ENCODE measurements at places on chromosomes 1 and 21.

- no peak for DNase-seq
Measured at GRCh38 chr1:2506007-2506860, 20.2 kb downstream of the PANK4 start.

DNA sequence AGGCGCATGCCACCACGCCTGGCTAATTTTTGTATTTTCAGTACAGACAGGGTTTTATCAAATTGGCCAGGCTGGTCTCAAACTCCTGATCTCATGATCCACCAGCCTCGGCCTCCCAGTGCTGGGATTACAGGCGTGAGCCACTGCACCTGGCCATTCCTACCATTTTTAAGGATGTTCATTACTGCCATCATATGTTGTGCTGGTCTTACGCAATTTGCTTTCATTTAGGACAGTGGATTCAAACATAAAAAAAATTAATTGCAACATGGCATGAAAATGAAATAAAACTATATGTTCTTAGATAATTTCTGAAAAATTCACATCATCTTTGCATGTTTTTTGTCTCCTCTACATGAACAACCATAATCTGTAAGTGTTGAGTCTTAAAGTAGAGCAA is 527.7 kb downstream of the LTN1 start:
- DNase-seq = no peak

DNA sequence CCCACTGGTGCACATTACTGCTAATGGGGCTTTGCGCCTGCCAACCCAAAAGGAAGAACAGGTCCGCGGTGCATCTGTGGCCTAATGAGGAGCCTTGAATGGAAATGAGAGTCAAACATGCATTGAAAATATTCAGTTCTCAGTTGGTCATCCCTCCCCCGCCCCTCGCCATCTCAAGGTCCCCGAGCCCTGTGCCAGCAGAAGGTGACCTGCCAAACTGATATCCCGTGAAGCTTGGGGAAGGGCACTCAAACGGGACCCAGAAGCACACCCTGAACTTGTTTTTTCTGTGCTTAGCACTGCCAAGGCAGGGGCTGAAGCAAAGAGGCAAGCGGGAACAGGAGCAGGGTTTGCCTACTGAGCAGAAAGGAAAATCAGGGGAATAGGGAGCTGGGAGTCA is 67.9 kb upstream of the ZNF648 start:
- no peak for DNase-seq

DNA sequence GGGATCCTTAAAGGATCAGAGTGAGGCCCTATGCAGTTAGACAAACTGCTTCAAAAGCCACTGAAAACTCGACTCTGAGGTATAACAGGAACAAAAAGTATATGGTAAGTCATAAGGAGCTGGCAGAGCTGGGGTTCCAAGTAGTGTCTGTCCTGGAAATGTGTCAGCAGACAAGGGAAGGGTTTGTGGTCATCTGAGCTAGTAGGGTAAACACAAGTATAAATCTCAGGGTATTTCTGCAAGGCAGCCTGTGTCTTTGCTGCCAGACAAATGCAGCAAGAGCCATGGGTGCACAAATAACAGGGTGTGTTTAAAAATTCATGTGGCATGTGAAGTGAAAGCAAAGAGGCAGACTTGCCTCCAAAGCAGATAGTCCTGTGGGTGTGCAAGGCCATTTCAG is 759.0 kb upstream of the ADAMTS5 start:
- no peak for DNase-seq

DNA sequence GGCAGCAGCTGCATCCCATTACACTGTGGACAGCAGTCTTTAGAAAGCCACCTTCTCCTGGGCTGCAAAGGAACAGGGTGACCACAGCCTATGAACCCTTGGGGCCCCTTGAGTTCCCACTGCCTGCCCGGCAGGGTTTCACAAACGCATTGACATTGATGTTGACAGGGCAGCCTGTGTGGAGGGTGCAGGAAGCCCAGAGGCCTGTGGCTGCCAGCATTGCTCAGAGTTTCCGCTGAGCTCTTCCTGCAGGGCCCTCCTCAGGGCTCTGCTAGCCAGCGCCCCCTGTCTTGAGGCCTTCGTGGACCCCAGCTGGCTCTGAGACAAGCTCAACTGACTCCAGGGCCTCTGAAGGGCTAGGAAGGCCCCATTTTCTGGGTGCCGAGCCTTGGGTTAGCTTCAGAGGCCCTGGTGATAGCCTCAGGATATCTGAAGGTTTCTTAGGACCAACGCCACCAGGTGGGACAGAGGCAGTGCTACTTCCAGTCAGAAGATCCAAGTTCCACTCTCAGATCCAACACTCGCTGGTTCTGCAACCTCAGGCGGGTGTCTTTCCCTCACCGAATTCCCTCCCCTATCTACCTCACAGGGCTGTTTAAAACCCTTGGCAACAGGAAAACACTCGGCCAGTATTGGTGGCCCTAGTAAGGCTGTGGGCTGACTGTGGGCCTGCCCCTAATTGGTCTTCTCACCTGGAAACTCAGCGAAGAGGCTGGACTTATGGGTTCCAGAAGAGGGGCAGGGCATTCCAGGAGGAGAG is 27.2 kb upstream of the EPS8L3 start:
- DNase-seq = peak; percentile 90

DNA sequence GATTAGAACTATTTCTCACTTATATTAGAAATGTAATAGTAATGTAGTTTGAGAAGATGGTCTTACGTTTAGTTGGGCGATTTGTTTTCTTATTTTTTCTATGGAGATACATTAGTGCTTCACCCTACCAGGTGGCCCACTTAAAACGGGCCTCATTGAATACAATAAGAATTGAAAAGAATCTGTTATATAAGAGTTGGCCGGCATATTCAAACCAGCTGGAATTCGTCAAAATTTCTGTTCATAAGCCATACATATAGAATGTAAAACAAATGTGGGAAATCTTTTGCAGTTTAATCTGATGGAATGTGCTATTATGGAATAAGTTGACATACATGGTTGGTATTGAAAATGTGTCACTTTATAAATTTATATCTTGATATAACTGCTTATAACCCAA is 96.4 kb upstream of the C1orf105 start:
- DNase-seq = no peak

DNA sequence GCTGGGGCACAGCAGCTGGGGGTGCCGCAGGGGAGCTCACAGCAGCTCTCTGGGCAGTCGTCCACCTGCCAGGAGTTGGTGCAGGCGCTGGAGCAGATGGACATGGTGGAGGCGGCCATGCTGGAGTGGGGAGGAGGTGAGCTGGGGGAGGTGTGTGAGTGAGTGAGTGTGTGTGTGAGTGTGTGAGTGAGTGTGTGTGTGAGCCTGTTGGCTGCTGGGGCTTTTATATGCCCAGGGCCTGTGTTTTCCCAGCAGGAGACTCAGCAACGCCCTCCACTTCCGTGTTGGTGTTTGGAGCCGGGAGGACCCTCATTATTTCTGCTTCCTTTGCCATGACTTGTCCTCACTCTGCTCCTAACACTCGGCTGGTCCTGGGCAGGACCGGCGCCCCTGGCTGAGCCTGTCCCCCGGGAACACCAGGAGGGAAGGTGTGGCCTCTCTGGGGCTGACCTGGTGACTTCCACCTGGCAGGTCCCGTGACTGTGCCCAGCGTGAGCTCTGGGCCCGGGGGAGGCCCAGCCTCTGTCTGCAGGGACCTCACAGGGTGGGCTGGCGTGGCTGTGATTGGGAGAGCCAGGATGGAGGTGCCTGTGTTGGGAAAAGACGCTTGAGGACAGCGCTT is at the start of gene KRTAP10-2:
Gene KRTAP10-2, minus strand, starts transcription at position 166 of the 622 bp plus-strand sequence. Its CDS starts 47 bp downstream, at position 119.
- DNase-seq = peak; percentile 60

- no peak for DNase-seq
Measured at GRCh38 chr1:39922251-39922688, 20.6 kb upstream of the MYCL start.

DNA sequence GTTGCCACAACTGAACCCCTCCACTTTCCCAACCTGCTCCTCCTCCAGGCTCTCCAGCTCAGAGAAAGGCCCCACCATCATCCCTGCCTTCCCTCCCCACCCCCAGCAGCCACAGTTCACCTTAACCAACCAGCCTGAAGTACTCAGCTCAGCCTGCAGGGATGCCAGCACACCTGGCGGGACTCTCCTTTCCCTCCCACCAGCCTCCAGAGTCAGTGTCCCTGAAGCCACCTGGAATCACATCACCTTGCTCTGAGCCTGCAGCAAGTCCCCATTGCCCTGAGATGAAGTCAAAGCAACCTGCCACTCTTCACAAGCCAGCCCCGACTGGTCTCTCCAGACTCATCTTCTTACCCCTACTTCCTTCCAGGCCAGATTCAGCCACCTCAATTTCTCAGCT is 26.2 kb upstream of the ZC3H12A start:
- no peak for DNase-seq

DNA sequence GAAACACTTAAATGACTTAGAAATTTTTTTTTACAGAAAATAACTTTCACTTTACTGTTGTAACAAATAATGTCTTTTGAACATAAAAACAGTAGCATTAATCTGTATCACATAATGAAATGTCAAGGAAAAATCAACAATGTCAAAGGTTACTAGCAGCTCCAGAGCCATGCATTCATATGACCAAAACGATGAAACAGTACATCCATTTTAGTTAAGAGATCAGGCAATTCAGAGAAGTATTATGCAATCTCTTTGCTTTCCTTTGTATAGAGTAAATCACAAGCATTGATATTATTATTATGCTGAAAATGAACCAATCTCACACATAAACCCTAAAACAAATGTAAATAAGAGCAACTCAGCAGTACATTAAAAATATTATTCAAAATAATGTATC is 748.9 kb downstream of the PLA2G4A start:
- DNase-seq = no peak

DNA sequence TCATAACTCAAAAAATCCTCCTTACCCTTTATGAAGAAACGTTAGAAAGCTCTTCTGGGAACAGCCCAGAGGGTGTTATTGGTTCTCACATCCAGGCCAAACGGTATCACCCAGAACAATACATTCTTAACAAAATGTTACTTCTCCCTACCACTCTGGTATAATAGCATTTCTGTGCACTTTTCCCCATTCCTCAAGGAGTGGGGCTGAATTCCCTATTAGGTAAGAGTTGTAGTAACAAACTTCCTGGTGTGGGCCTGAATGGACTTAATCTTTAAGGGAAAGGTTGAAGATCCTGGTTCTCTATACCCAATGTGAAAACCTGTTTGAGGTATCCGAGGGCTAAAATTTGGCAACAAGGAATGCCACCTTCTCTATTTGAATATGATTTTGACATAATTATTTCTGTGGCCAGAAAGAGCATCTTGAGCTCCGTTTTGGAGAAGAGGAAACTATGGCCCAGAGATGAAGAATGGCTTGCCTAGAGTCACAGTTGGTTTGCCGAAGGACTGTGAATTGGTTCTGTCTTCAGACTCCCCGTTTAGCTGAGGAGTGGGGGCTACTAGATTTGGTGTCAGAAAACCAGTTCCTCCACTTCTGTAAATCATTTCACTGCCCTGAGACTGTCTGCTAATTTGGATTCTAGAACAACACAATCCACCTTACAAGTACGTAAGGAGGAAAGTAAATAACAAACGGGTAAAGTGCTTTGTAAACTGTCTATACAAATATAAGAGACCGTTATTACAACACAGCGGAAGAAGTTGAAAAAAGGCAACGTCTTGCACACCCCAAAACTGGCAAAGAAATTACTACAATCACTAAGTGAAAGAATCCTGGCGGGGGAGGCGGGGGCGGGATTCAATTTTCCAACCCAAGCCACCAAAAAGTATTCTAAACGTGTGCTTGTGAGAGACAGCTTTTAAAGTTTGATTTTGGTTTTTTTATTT is 2.3 kb downstream of the ANP32E start:
- peak; percentile 85 for DNase-seq

DNA sequence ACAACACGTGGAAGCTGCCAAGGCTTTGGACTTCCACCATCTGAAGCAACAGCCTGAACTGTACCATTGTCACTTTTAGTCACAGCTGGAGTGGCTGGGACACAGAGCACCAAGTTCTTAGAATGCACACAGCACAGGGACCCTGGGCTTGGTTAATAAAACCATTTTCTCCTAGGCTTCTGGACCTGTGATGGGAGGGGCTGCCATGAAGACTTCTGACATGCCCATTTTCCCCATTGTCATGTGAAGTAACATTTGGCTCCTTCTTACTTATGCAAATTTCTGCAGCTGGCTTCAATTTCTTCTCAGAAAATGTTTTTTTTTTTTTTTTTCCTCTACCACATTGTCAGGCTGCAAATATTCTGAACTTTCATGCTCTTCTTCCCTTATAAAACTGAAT is 138.6 kb upstream of the BRINP3 start:
- no peak for DNase-seq
